ENCODE measurements at places on chromosomes 11 and 22.
A peak's percentile ranks its signal among the peaks of the same experiment; 100 is the strongest.

GRCh38 chr22:46578824-46579561, 41.2 kb upstream of the GRAMD4 start:
- no peak for DNase-seq

- no peak for DNase-seq
Observed at GRCh38 chr11:19978668-19979518, 181.4 kb downstream of the DBX1 start.

GRCh38 chr11:84313830-84314359, 1027.7 kb upstream of the CCDC90B start:
- no peak for DNase-seq

- no peak for DNase-seq
Observed at GRCh38 chr22:32650553-32651345, 150.8 kb upstream of the TIMP3 start.

GRCh38 chr22:45008751-45009605, 827 bp downstream of the PHF21B start:
- DNase-seq: no peak

- DNase-seq: peak; percentile 61
Observed at GRCh38 chr11:121452609-121453150, at the start of gene SORL1-AS1. Gene SORL1-AS1 (minus strand): TSS chr11:121452967.

- DNase-seq: no peak
Observed at GRCh38 chr11:126567419-126567818, 211.9 kb downstream of the ST3GAL4 start.

DNA sequence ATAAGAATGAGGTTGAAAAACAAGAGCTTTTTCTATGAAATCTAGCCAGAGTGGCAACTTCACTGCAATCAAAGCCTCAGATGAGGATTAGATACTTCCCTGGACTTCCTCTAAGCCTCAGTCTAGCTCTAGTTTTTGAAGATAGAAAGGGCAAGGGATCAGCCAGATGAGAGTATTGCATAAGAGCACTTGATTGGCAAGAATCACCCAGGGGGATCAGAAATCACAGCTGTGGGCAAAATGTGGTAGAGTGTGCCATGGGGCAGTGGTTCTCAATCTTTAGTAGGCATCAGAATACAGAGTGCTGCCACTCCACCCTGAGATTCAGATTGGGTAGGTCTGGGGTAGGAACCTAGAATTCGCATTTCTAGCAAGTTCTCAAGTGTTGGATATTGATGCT, 82.4 kb downstream of the EXT2 start:
- DNase-seq: no peak

DNA sequence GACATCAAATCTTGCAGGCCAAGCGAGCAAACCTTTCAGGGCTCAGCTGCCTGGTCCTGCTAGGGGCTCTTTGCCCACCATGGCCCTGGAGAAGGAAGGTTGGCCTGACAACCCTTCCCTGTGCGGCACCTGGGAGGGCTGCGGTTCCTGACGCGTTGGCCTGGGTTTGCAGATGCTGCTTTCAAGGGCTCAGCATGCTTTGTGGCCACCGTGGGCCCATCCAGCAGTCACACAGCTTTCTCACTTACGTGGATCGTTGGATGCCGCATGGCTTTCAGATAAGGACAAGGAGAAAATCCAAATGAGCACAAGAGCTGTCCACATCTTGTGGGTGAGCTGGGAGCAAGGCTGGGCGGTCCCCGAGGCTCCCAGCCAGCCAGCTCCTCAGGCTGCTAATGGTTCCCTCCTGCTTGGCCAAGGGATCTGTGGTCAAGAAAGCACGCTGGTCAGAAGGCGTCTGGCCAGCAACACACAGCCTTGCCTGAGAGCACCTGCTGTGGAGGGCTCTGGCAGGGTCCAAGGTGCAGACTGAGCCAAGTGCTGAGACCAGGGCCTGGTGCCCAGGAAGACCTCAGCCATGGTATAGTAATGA, 8.2 kb downstream of the C11orf24 start:
- DNase-seq: no peak

- DNase-seq: no peak
Observed at GRCh38 chr11:63805844-63806415, 7.3 kb upstream of the SPINDOC start.

DNA sequence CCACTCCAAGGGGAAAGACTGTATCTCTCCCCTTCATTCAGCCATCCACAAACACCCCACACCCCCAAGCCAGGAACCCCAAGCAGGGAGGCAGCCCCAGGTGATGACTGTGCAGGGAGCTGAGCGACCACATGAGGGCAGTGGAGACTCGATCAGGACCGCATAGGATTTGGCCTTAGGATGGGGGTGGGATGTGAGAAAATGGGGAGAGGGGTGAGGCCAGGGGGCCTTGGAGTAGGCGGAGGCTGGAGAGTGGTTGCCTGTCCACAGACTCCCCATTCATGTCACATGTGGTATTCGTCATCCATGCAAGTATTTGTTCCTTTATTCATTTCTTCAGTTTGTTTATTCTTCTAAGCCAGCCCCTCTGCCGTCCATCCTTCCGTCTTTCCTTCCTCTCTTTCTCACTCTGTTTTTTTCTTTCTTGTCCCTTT, 2.7 kb upstream of the RHOD start:
- peak; percentile 10 for DNase-seq

- no peak for DNase-seq
Observed at GRCh38 chr11:126628790-126629621, 273.5 kb downstream of the ST3GAL4 start.

- DNase-seq: peak; percentile 87
Observed at GRCh38 chr11:59810189-59810910, at the start of gene MRPL16. Gene MRPL16 (minus strand): TSS chr11:59810778. CDS start chr11:59810658, 120 bp downstream.

DNA sequence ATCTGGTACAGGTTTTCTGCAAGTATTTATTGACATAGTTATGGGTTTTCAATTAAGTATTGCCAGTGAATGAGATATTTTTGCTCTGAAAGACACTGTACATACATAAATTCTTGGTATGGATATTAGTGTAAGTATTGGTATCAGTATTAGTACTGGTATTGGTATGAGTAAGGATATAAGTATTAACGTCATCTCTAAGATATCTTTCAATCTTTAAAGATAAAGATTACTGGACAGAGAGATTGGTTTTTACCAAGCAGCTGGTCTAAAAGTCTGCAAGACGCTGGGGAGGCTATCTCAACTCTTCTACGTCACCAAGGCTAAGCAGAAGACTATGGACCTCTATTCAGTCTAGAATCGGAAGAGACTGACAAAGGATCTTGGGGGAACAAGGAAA, 234.5 kb downstream of the NXPE2 start:
- no peak for DNase-seq

- no peak for DNase-seq
Observed at GRCh38 chr22:35413624-35414023, 13.7 kb downstream of the MCM5 start.

GRCh38 chr22:44030051-44030701, 6.1 kb downstream of the PARVB start:
- no peak for DNase-seq

DNA sequence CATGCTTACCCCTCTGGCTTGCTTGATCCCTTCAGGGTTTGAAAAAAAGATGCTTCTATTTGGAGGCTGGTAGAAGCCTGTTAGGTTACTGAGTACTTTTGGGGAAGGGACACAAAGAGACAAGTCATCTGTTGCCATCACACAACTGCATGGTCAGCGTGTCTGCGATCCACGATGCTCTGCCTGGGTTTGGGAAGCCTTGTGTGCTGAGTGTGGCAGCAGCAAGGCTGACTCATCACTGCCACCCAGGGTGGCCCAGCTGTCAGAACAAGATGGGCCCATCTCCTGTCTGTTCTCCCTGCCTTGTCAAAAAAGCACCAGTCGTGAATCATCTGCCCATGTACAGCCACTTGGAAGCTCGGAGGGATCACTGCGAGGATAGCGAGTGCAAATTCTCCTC, 26.2 kb downstream of the UBASH3B start:
- DNase-seq: no peak

DNA sequence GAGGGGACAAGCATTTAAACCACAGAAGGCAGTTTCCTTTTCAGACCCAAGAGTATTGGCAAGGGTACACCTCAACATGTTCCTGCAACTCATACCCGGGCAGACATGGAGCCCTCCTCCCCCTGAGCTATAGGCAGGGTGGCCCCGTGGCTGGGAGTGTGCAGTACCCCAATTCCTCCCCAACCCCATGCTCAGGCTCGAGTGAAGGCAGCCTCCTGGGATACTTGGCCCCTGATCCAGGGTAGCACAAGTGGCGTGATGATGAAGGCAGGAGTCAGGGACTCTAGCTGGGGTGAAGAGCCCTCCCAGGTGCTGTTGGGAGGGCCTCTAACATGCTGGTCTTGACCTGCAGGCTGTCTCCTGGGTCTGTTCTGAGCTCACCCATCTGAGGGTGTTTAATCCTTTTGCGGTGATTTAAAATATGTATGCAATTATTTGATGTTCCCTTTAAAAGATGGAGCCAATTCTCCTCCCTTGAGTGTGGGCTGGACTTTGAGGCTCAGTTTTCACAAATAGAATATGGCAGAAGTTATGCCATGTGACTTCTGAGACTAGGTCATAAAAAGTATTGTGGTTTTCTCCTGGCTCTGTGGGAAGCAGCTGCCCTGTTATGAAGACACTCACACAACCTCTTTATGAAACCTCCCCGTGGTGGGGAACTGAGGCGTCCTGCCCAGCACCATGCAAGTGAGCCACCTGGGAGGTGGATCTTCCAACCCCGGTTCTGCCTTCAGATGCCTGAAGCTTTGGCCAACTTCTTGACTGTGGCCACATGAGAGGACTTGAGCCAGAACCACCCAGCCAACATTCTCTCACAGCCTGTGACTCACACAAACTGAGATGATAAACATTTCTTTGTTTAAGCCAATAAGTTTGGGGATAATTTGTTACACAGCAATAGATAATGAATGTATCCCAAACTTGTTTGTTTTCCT, 54.7 kb upstream of the NECTIN1 start:
- no peak for DNase-seq

- no peak for DNase-seq
Observed at GRCh38 chr11:123576501-123576900, 77.9 kb downstream of the SCN3B start.

- DNase-seq: no peak
Observed at GRCh38 chr22:26281941-26282340, 112.7 kb downstream of the SEZ6L start.

- no peak for DNase-seq
Observed at GRCh38 chr11:12260731-12261521, 116.4 kb upstream of the PARVA start.

- DNase-seq: no peak
Observed at GRCh38 chr11:38640854-38641253, 2042.8 kb upstream of the RAG2 start.
